Progenitor cell of endocrine pancreas (in vitro differentiated cells): ENCODE measurements at places on chromosomes 7 and 10.

DNA sequence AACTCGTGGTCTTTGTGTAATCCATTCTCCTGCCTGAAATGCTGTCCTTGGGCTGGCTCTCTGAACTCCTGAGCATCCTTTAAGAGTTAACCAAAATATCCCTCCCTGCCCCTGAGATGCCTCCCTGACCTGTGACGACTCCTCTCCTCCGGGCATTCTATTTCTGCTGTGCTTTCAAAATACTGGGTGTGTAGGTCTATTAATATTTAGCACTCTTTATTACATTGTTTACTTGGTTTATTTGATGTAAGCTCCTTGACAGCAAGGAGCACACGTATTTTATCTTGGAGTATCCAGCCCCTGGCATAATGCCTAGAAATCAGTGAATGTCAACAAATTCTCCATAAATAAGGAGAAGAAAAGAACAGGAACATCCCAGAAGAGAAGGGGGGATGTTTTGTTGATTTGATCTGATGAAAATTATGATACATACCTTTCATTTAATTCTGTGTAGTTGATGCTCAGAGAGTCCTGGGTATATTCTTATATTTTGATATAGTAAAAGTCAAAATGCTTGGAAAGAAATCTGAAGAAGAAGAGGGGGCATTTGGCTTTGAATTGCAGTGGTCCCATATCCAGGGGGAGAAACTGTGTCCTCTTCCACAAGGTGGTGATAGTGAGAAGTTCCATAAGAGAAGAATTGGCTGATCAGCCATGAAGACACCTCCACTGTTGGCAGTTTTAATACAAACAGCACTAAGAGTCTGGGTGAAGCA, 107.7 kb upstream of the MPP7 start:
- DNase-seq: no peak

GRCh38 chr7:2128601-2129322, 104.0 kb downstream of the MAD1L1 start:
- DNase-seq: no peak

DNA sequence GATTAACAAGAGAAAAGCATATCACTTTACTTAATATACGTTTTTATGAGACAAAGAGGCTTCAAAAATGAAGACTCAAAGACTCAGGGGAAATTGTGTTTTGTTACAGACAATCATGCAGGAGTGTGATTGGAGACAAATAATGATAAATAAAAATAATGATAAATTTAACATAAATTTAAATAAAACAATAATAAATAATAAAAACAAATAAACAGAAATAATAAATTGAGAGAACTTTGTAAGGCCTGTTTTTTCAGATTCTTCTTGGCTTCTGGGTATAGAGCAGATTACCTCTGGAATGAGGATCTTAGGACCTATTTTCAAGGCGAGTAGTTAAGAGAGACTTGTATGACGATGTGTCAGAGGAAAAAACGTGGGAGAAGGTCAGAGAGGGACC, 271.4 kb upstream of the POT1 start:
- DNase-seq: no peak

GRCh38 chr7:51456-52068, 140.8 kb upstream of the FAM20C start:
- DNase-seq: no peak

GRCh38 chr10:59625721-59626522, 83.7 kb downstream of the SLC16A9 start:
- DNase-seq: peak; percentile 19

GRCh38 chr10:114538181-114538906, 119.7 kb downstream of the ABLIM1 start:
- DNase-seq: no peak

GRCh38 chr7:118696879-118697278, 472.4 kb downstream of the ANKRD7 start:
- DNase-seq: no peak

DNA sequence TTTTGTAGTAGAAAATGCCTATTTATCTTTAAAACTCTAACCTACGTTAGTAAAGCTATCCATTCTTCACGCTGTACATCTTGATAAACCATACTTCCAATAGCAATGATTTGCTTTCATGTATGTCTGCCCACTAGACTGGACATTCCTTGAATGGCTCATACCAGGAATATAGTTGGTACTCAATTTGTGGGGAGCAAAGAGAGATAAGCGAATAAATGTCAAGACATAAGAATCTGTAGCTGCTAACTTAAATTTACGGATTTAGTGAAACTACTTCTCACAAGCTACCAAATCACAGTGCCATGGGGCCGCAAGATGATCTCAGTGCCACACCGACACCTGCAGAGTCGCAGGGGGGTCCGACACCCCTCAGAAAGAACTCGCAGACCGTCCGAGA, 763 bp upstream of the RALA start:
- no peak for DNase-seq

DNA sequence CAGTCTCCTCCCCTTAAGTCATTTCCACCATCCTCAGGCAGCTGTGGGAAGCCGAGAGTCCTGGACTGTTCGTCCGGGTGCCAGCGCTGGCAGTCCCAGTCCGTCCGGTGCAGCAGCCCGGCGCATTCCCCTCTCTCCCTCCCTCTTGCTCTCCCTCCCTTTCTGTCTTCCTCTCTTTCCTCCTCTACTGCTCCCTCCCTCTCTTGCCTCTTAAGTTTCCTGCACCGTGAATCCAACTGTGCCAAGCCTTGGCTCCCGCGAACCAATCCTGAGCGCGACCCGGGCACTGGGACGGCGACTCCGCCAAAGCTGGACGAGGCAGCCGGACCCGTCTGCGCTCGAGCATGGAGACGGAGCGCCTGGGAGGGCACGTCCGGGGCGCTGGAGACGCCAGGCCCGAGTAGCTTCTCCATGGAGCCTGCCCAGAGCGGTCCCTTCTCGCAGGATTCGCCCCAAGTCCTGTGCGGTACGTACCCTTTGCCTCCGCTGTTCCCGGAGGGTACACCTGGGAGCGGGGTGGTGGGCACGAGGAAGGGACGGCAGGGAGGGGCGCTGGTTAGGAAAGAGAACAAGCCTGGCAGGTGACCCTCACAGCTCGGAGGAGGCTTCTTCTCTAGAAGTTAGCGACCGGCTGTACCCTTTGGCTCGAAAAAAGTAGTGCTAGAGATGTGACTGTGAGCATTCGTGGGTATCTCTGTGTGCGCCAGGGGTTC, 1.0 kb downstream of the NXPH1 start:
- DNase-seq: no peak

DNA sequence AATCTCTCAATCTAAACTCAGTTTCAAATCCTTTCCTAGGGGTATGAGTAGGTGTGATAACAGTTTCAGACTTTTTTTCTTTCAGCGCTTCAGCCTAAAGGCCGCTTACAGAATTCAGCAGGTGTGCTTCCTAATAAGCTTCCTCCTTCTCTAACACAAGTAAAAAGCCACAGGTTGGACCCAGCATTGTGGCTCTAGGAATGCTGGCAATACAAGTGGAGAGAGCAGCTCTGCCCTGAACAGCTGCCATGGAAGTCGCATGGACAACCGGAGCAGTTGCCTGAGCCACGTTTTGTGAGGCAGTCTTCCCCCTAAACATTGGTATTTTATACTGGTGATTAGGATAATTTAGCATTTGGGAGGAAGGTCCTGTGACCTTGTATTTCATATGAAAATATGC, 83.5 kb downstream of the ST7 start:
- DNase-seq: no peak

- no peak for DNase-seq
These were observed 85.4 kb downstream of the CFTR start for GRCh38 chr7:117565226-117565625.

DNA sequence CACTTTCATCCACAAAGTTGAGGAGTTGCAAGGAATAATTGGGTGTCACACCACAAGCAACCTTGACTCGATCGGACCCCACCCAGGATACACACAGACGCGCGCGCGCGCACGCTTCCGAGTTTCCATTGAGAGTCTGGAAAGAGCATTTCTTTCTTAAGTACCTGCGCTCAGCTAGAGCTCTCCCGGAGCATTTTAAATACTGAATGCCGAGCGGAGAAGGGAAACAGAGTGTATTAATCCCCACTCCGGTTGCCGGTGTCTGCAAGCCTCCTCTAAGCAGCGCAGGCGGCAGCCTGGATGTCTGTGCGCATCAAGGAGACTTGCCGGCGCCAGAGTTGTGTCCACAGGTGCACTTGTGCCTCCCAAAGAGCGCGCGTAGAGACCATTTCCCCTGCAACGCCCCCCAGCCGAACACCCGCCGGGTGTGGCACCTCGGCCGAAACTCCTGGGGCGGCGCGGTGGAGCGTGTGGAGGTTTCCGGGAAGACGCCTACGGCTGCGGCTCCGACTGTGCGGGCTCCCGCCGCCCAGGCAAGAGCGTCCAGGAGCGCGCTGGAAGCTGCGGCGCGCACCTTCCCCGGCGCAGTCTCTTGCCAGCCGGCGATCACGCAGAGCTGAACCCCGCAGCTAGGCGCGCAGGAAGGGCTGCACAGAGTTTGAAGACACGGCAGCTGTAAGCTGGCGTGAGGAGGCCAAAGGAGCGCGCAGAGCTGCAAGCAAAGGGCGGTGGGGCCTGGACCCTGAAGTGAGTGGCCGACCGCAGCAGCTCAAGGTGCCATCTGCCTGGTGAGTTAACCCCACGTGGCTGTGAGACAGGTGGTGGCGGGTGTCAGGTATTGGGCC, 1.1 kb upstream of the FEZF1 start:
- DNase-seq: no peak

- no peak for DNase-seq
These were observed 9.4 kb upstream of the ANKRD22 start for GRCh38 chr10:88861036-88861435.

DNA sequence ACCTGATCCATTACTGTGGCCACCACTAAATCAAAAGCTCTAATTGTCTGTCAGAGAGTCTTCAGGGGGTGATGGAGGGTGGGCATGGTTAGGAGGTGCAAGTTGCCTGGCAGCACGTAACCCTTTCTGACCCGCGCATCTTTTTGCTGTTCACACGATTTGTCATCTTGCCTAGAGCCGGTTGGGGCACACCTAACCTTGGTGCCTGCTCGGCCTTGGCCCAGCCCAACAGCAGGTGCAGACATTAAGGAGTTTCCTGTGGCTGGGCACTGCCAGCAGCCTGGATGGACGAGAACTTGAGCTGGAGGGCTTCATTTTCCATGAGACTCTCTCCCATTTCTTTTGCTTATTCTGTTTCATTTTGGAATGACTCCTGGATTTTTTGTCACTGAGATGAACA, 41.0 kb upstream of the PTF1A start:
- no peak for DNase-seq

- no peak for DNase-seq
These were observed 182.2 kb downstream of the NOC3L start for GRCh38 chr10:94180576-94180975.

DNA sequence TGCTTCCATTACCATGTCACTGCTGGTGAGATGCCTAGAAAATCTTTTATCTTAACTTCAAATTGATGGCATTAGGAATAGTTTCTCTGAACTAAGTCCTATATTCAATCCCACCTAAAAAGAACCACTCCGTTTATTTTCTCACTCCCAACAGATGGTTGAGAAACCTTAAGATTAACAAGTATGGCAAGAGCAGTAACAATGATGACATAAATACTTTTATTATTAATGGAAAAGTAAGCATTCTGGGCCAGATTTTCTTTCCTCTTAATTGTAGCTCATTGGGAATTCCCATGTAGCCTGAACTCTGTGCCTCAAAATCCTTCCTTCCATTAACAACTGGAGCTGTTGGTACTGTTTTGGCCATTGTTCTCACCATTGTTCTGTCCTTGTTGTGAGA, 21.1 kb upstream of the FAM13C start:
- no peak for DNase-seq

- DNase-seq: no peak
These were observed 102.0 kb upstream of the INSYN2A start for GRCh38 chr10:127298381-127298780.

GRCh38 chr7:4851459-4852422, 10.1 kb downstream of the PAPOLB start:
- DNase-seq: no peak

- no peak for DNase-seq
These were observed 98.7 kb downstream of the ITGA8 start for GRCh38 chr10:15620836-15621515.

DNA sequence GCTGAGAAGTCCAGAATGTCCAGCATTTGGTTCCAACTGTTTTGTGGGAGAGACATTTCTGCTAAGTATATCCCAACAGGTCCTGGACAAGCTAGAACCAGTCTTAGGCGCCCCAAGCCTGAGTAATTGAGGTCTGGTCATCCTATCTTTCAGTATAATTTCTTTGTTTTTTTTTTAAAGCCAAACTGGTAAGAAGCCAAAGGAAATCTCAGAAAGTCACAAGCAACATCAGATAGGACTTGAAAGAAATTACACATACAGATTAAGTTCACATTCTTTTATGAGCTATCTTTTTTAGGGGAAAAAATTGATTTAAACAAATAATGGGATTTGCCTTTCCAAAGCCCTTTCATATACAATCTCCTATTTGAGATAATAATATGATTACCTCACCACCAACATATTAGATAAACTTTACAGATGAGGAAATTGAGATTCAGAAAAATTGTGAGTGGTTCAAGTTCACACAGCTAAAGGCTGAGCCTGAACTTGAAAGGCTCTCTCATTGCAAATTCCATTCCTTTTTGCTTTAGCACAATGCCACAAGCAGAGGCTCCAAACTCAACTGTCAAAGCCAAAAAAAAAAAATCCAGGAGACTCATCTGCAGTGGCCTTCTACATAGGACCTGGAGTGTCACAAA, 15.0 kb downstream of the PDLIM1 start:
- no peak for DNase-seq

DNA sequence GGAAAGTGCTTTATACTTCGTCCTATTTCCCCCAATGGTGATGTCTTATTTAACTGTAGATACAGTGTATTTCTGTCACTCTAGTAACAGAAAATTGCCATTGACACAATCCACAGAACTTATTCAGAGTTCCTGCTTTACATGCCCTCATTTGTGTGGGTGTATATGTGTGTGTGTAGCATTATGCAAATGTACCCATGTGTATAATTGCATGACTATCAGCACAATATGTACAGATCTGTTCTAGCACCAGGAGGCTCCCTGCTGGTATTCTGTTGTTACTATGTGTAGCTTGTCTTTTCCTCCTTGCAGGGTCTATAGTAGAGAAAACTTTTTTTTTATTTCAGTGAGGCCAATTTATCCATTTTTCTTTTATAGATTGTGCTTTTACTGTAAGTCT, 16.5 kb downstream of the CYP3A43 start:
- DNase-seq: no peak
